ENCODE measurements at places on chromosomes 1 and 21.
A peak's percentile ranks its signal among the peaks of the same experiment; 100 is the strongest.

DNA sequence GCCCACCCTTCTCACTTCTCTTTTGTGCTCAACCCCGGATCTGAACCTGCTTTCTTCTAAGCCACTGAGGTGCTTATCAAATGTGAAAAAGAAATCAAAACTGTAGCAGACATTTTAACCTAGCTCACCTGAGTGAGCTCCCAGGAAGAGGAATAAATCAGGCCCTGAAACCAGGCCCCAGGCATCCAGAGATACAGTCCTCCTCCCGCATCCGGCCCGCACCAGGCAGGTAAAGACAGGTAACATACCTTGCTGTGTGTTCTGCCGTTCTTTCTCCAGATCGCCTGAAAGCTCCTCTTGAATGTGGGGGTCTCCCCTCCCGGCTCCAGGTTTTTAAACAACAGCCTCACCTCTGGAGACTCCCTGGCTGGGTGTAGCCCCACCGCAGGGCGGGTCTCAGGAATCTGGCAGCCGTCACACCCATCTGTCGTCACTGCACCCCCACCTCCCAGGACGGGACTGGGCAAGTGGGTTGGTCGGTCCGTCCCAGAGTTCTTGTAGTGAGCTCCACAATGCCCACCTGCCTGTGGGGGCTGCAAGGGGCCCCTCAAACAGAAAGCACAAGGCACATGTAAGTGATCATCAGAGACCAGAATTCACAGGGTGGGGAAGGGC, at the start of gene LAMB3:
Gene LAMB3, minus strand, starts transcription at position 305 of the 615 bp plus-strand sequence. CDS start 1,481 bp downstream, outside the sequence.
- DNase-seq, result no peak

DNA sequence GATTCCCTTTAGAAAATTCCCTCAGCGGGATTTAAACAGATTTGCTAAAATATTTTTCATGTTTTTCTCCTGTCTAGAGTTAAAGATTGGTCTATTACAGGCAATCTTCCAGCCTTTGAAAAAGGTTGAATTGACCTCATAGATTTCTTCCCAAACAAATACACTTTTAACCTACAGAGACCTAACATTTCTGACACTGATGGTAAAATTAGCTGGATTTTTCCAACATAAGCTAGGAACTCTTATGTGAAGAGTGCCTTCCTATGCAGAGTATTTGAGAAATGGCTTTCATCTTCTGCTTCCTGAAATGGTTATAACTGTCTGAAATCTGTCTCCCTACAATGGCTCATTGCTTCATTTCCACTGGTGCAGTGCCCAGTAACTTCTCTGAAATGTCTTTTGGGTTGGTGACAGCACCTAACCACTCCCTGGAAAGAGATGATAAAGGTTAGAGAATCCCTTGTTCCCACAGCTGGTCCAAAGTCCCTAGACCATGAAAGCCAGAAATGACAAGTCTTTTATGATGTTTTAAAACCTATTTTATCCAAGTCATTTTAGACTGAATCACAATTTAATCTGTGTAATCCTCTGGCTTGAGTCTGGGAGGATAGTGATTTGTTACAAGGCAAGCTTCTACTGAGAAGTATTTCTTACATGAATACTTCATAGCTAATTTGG, 269.4 kb downstream of the BACH1 start:
- DNase-seq, result no peak

- DNase-seq, result no peak
Observed at GRCh38 chr1:81703756-81704463, 96.8 kb upstream of the ADGRL2 start.

DNA sequence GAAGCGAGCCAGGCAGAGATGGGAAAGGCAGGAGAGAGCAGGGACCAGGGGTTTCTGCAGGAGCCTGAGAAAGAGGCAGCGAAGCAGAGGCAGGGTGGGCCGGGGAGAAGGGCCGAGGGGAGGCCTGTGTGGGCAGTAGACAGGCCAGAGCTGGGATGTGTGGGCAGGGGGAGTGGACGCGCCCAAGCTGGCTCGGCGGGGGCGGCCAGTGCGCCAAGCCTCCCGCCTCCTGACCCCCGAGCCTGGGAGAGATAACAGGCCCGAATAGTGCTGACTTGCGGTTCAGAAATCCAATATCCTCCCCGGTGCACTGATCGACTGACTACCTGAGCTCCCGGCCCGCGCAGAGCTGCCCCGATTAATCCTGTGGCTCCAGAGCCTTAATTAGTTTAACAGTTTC, 41.9 kb downstream of the AHDC1 start:
- no peak for DNase-seq

DNA sequence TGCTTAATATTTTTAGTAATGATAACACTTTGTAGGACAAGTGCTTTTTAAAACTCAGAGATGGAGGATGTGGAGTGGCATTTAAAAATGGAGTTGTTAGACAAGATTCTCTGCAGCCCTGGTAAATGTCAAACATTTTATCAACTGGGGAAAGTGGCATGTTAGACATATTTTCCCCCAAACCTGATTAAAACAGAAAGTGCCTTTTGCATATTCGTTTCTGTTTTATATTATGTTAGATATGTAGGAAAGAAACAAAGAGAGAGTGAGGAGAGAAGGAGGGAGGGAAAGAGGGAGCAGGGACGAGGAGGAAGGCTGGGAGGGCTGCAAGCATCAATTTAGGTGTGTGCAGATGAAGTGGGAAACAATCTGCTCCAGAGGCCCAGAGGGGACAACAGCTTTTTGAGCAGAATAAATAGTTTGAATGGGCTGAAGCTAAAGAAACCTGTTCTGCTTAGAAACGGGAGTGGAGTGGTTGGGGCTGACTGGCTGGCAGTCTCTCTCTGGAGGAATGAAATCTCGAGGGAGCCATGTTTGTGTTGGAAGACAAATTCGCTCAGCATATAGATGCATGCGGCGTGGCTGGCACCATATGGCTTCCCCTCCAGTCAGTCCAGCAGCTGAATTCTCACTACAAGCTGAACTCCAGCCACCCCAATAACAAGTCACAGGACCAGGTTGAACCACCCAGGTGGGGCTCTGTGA, 502.2 kb downstream of the AJAP1 start:
- DNase-seq, result no peak

DNA sequence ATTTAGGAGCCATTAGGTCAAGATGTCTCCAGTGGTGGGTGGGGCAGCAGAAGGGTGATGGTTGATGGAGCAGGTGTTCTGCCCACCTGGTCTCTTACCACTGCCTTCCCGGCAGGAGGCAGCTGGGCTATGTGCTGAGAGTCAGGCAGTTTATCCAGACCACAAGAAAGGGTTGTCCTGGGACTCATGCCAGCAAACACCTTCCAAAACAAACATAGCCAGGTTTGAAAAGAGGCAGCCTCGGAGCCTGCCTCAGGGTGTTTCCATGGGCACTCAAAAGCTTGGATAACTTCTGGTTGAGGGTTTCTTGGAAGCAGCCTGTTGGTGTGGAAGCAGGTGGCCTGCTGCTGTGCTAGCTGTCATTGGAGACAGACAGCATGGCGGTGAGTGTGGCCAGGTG, 187.2 kb downstream of the PCP4 start:
- DNase-seq, result peak; percentile 28

GRCh38 chr1:68814067-68814466, 317.2 kb upstream of the DEPDC1 start:
- DNase-seq, result no peak

- DNase-seq, result no peak
Observed at GRCh38 chr1:203557390-203557789, 63.4 kb downstream of the OPTC start.

- no peak for DNase-seq
Observed at GRCh38 chr1:3384407-3384806, 70.1 kb upstream of the ARHGEF16 start.

GRCh38 chr1:173134800-173135199, 72.3 kb downstream of the TNFSF4 start:
- DNase-seq, result no peak

DNA sequence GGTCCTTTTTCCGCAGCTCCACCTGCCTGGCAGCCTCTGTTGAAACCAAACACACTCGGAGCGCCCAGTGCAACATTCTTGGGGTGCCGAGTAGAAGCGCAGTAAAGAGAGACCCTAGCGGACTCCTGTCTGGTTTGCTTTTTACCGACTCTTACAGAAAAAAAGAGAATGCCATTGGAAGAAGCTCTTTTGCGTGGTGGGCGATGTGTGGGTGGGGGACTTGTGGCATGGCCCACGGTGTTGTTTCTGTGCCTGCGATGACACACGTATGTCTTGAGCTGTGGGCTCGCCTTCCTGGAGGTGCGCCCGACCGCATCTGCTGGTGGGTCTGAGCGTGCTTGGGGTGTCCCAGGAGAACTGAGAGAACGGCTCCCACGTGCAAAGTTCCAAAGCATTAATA, 7.3 kb upstream of the BARHL2 start:
- no peak for DNase-seq

- no peak for DNase-seq
Observed at GRCh38 chr1:24009406-24009805, 29.3 kb upstream of the SRSF10 start.

DNA sequence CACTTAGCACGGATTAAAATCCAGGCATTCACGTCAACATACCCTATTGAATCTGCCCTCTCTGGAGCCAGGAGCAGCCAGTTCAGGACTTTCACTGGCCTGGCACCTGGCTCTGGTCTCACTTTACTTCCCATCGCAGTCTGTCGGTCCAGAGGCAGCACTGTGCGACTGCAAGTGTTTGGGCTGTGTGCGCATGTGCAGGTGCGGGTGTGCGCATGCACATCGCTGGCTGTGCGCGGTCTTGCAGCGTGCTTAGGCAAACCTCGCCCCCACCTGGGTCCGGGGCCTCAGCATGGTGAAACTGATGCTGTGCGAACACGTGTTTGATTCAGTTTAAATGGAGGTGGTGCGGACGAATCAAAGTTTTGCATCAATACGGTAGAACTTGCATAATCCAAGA, 38.0 kb downstream of the ATF3 start:
- DNase-seq, result no peak

DNA sequence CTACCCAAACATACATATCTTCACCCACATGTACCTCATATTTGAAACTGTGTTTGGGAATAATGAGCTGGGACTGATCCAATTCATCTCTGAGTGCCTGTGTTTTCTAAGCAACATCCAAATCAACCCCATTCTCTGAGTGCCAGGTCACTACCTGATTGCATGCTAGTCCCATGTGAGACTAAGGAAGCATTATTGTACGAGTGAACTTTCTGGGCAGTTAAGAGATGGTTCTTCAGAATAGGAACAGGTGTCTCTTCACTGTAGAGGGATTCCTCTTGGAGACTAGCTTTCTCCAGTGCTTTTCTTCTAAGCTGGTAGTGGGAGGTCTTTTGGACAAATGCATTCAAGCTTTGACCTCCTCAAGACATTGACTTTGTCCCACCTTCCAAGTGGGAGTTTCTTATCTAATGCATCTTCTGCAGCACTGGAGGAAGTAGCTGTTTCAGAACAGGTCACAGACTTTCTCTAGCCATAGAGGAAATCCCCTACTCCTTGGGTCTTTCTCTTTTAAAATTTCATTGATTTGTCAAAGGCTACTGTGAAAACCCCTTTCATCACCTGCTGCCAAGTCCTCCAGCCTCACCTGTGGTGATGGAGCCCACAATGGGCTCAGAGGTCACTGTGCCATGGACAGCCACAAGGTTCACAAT, 172.0 kb upstream of the KIAA0040 start:
- no peak for DNase-seq

DNA sequence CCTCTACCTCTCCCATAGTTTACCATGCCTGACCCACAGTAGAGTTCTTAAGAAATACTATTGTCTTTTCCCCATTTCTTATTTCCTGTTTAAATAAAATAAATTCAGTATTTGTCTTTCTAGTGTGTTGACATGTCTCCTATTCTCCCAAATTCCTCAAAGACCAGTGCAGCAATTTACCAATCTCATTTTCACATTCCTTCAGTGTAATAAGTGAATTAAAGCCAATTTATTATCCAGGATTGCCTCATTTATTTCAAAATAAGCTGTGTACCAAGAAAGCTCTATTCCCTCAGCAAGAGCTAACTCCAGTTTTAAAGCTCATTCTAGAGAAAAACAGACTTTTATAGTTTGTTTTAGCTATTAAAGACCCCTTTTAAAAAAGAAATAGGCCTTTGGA, 49.9 kb downstream of the DISC1 start:
- no peak for DNase-seq

GRCh38 chr1:52919723-52920483, 1.6 kb downstream of the ECHDC2 start:
- DNase-seq, result no peak

DNA sequence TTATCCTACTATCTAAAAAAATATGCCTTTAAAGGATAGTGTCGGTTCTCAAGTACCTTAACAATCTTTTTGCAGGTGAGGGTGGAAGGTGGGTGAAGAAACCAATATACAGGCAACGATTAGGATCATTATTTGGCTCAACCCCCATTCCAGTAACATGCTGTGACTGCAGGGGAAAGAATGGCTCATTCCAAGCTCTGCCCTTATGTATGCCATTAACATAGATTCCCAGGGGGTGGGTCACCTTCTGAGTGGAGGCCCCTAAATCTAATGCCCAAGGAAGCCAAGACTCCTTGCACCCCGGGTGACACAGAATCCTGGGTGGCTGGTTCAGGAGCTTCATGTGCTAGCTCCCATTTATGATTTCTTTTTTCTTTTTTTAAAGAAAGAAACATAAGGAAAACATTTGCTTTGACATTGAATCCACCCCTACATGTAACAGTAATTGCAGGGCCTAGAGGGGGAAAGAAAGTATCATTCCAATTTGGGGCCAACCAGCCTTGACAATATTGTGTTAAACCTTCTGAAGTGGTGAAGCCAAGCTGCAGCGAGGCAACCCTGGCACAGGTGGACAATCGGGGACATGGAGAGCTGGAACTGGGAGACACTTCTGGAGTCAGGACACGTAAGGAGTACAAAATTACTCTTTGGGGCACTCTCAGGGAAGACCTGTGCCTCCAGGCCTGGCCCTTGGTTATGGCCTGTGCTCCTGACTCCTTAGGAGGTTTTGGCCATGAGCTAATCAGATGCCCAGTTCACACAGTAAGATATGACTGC, 200.3 kb downstream of the PBX1 start:
- no peak for DNase-seq

DNA sequence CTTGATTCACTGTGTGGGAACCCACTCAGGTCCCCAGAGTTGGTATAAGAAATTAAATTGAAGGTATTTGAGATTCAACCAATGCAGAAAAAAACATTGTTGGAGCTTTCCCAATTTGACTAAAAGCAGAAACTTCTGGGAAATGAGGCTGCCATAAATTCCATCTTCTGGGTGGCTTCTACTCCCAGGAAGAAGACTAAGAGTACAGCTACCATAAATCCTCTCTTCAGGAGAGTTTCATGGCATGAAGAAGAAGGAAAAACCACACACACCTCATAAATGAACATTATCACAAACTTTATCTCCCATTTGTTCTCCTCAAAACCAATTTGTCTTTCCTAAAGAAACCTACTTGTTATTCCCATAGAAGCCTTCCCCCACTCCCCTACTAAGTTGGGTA, 283.9 kb downstream of the DPYD start:
- DNase-seq, result no peak

Data from HuH-7.5 (cell line).